ENCODE measurements at places on chromosomes 6 and 20. TPM values are rescaled to one million over a fixed set of nuclear protein-coding genes. Genes with fewer than 3 reads are reported as not detected.
A peak's percentile ranks its signal among the peaks of the same experiment; 100 is the strongest.

DNA sequence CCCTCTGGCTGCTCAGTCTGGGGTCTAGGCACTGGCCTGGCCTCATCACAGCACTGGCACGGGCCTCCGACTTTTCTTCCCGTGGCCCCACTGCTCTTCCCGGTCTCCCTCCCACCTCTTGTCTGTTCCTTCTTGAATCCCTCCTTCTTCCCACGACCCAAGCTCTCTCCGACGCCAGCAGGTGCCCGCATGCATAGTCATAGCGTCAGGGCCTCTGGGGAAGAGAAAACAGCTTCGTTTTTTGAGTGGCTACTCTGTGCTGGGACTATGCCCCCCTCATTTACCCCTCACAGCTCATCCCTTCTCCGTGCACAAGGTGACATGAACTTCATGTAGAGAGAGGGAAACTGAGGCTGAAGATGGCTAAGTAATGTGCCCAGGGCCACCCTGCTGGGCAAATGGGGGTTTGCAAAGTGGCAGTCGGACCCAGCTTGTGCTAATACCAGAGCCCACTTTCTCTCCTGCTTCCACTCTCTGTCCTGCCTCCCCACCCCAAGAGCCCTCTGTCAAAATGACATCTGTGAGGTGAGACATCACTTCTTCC lies 59.2 kb downstream of the SYNJ2 start:
- peak; percentile 57 for DNase-seq
- H3K4me1 ChIP-seq, result peaks cover 48% of the 10 kb centered on the region
- H3K4me3 ChIP-seq, result no peak overlapping the region
- H3K27ac ChIP-seq, result peak overlapping the region; percentile 90
- peaks cover 9% of the 10 kb centered on the region for H3K36me3 ChIP-seq
- H3K27me3 ChIP-seq, result no peaks in the 10 kb centered on the region

DNA sequence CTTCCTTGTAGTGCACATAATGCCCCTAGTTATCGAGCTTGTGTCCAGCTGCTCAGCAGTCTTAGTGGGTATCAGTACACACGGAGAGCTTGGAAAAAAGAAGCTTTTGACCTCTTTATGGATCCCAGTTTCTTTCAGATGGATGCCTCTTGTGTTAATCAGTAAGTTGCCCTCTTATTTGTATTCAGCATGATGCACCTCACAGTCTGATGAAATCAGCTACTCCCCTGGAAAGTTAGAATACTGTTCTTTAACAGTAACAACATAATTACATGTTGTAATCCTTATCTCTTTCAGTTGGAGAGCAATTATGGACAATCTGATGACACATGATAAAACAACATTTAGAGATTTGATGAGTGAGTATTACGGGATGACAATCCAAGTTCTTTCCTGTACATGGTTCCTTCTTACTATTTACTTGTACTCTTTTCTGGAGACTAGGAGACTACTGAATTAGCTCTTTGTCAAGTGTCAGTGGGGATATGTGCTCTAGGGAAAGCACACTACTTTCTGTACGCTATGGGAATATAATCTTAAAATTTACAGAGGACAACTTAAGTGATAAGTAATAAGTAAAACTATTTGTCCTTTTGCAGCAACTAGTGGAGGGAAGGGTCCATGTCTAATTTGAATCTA lies 39.1 kb downstream of the PGM3 start:
- no peaks in the 10 kb centered on the region for H3K4me1 ChIP-seq
- H3K4me3 ChIP-seq, result no peak overlapping the region
- no peak overlapping the region for H3K27ac ChIP-seq
- peaks cover 21% of the 10 kb centered on the region for H3K36me3 ChIP-seq

- no peak overlapping the region for H3K4me3 ChIP-seq
- no peak overlapping the region for H3K27ac ChIP-seq
- peaks cover 12% of the 10 kb centered on the region for H3K4me1 ChIP-seq
- H3K27me3 ChIP-seq, result no peaks in the 10 kb centered on the region
Observed at GRCh38 chr20:19849341-19850197, 91.5 kb downstream of the RIN2 start.

DNA sequence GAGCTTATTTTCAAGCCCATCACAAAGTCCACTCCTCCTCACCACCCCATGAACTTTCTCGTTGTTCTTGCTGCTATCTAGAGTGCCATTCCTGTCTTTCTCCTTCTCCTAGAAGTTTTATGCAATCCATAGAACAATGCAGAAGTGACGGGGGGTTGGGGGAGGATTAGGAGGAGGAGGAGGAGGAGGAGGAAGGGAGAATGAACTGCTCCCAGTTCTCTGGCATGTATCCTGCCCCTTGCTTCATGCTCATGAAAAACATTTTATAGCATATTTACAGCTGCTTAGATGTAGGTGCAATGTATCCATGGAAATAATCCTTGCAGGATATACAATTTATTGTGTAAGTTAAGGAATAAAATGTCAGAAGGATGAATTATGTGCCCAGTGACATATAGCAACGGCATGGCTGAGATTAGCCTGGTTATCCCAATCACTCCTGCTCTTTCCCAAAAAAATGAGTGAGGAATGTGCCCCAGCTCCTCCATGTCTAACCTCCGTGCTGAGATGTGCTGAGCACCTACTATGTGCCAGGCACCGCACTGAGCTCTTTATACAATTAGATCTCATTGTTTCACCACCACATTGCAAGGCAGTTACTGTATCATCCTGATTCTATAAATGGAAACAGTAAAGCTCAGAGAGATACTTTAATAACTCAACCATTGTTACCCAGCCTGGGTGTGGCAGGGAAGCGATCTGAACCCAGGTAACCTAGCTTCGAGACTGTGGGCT lies 41.6 kb upstream of the TFAP2C start:
- no peak overlapping the region for H3K27ac ChIP-seq
- H3K27me3 ChIP-seq, result no peaks in the 10 kb centered on the region
- no peaks in the 10 kb centered on the region for H3K36me3 ChIP-seq

GRCh38 chr6:2976060-2976459 lies 4.7 kb upstream of the SERPINB6 start:
- peak overlapping the region; percentile 88 for H3K27ac ChIP-seq
- peaks cover 49% of the 10 kb centered on the region for H3K4me1 ChIP-seq
- peak overlapping the region; percentile 45 for H3K4me3 ChIP-seq
- DNase-seq, result peak; percentile 22
- no peaks in the 10 kb centered on the region for H3K27me3 ChIP-seq

GRCh38 chr20:1302685-1303541 lies 26.0 kb downstream of the SDCBP2 start:
- no peak for DNase-seq
- H3K4me3 ChIP-seq, result no peak overlapping the region
- no peak overlapping the region for H3K27ac ChIP-seq
- H3K27me3 ChIP-seq, result no peaks in the 10 kb centered on the region
- H3K36me3 ChIP-seq, result no peaks in the 10 kb centered on the region

GRCh38 chr6:151276112-151276740 lies 36.5 kb downstream of the AKAP12 start:
- no peaks in the 10 kb centered on the region for H3K27me3 ChIP-seq
- peaks cover 10% of the 10 kb centered on the region for H3K4me1 ChIP-seq
- peak overlapping the region; percentile 63 for H3K27ac ChIP-seq
- H3K36me3 ChIP-seq, result no peaks in the 10 kb centered on the region

GRCh38 chr6:163585932-163586437 lies 171.5 kb downstream of the QKI start:
- DNase-seq, result peak; percentile 90
- H3K4me3 ChIP-seq, result no peak overlapping the region
- no peaks in the 10 kb centered on the region for H3K27me3 ChIP-seq
- H3K4me1 ChIP-seq, result peaks cover 16% of the 10 kb centered on the region
- H3K27ac ChIP-seq, result peak overlapping the region; percentile 42

- H3K27ac ChIP-seq, result no peak overlapping the region
- no peaks in the 10 kb centered on the region for H3K27me3 ChIP-seq
- H3K4me1 ChIP-seq, result no peaks in the 10 kb centered on the region
- no peaks in the 10 kb centered on the region for H3K36me3 ChIP-seq
- H3K4me3 ChIP-seq, result no peak overlapping the region
Observed at GRCh38 chr20:54459279-54459678, 16.1 kb upstream of the DOK5 start.

- H3K27ac ChIP-seq, result peak overlapping the region; percentile 58
- H3K4me3 ChIP-seq, result no peak overlapping the region
- no peaks in the 10 kb centered on the region for H3K36me3 ChIP-seq
- peak; percentile 88 for DNase-seq
- no peaks in the 10 kb centered on the region for H3K27me3 ChIP-seq
- H3K4me1 ChIP-seq, result peaks cover 23% of the 10 kb centered on the region
Observed at GRCh38 chr6:39887692-39888450, 46.4 kb downstream of the MOCS1 start.

DNA sequence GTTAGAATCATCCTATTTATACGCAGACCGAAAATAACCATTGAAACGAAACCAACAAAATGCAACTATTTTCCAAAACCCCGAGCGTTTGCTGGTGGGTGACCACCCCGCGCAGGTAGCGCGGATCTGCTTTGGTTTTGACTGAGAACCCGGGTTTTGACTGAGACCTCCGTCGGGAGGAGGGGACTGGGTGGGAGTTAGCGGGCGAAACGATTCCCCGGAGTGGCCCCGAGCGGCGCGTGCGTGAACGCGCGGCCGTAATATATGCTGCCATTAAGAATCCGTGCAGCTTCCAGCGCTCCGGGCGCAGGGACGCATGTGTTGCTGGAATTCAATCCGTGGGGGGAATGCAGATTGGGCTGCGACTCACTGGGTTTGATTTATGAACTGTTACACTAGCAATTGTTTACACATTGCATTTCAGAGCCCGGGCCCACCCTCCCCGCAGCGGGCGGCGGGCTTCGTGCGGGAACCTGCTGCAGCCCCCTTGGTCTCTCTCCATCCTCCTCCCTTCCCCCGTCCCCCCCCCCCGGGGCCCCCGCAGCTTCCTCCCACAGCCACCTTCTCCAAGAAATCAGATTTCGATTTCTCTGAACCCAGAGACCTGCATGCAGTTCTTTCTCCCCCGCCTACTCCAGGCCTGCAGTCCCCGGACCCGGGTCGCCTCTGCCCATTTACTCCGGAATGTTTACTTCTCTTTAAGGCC lies 9.9 kb downstream of the NRN1 start:
- peaks cover 21% of the 10 kb centered on the region for H3K4me1 ChIP-seq
- peak overlapping the region; percentile 99 for H3K4me3 ChIP-seq
- no peaks in the 10 kb centered on the region for H3K27me3 ChIP-seq
- peak overlapping the region; percentile 87 for H3K27ac ChIP-seq
- no peaks in the 10 kb centered on the region for H3K36me3 ChIP-seq
- DNase-seq, result peak; percentile 84

DNA sequence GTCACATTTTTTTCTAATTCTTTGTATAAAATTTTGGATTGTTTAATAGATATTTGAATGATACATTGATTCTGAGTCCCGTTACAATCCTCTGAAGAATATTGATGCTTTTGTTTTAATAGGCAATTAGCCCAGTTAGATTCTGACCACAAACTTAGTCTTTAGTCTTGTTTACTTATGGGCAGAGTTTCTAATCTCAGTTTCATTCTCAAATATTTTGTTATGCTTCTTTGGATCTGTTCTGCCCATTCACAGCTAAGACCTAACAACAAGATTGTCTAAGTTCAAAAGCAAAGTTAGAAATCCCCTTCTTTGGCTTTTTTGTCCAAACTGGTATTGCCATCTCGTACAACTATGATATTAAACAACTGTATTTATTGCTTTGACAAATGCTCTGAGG lies 58.0 kb downstream of the TBXT start:
- no peaks in the 10 kb centered on the region for H3K36me3 ChIP-seq
- no peak for DNase-seq
- H3K27ac ChIP-seq, result no peak overlapping the region
- H3K27me3 ChIP-seq, result peaks cover 25% of the 10 kb centered on the region

DNA sequence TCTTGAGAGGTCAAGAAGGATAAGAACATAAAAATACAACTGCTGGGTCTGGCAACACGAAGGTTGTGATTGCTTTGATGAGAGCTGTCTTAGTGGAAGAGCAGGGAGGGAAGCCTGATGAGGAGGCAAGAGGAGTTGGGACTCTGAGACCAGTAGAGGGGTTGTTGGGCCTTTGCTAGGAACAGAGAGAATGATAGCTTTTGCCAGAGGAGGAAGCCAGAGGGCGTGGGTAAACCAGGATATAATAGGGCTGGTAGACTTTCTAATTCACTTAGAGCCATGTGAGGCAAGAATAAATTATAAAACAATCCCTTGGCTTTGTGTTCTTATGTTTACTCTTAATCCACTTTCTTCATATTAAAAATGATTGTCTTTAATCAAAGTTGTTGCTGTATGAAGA lies 78.6 kb downstream of the RCAN2 start:
- H3K36me3 ChIP-seq, result no peaks in the 10 kb centered on the region
- H3K27me3 ChIP-seq, result no peaks in the 10 kb centered on the region
- H3K4me1 ChIP-seq, result 0 out of 2 replicates have a peak, but pooled peaks cover 6% of the 10 kb centered on the region
- DNase-seq, result no peak
- H3K4me3 ChIP-seq, result no peak overlapping the region

DNA sequence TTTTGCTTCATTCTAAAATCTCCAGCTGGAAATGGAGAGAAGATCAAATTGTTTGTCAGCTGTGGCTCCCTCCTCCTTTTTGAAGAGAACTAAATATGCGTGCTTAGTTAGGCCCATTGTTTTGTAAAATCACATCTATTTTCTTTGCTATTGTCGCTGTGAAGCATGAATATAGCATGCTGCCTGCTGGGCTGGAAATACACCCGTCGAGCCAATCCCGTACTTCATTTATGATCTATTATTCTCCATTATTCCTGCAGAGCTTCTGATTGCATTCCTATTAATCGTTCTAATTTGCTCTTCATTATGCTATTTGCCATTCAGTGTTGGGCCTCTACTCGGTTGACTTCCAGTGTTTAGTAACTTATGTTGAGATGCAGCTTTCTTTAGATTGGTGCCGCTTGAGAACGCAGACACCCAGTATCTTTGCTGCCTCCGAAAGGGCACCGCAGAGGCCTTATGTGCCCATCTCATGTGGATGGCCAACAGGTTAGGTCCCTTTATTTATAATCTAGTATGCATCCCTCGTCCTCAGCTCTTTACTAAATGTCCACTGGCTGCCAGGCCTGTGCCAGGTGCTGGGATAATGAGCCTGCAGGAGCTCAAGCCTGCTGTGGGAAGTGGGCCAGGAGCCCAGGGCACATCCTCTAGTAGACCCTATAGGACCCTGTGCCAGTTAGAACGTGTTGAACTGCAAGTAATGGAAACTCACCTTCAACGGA lies 45.6 kb downstream of the FAM50B start:
- H3K27ac ChIP-seq, result no peak overlapping the region
- H3K27me3 ChIP-seq, result no peaks in the 10 kb centered on the region
- no peak overlapping the region for H3K4me3 ChIP-seq
- DNase-seq, result no peak

DNA sequence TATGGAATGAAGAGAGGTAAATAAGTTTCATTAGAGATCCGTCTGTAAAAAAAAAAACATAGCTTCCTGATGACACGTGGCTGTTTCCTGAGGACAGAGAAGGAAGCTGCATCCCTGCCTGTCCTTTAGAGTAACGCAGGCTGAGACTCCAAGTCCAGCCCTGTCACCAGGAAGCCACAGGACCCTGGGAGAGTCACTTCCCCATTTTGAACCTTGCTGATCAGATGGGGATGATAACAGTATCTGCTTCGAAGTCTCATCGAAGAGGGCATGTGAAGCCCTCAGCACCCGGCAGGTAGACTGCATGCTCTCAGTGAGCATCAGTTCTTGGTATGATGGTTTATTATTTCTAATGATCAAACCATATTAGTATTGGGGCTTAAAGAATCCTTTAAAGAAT lies 139.1 kb upstream of the KCNG1 start:
- H3K4me1 ChIP-seq, result no peaks in the 10 kb centered on the region
- no peak overlapping the region for H3K4me3 ChIP-seq
- no peak for DNase-seq
- H3K27me3 ChIP-seq, result peaks cover 30% of the 10 kb centered on the region
- H3K36me3 ChIP-seq, result no peaks in the 10 kb centered on the region

ZC2HC1B gene
- total RNA-seq, result not detected

ISM1 gene
- total RNA-seq, result not detected

GMDS gene
- total RNA-seq, result 13.8 TPM

PSMB9 gene
- total RNA-seq, result 3.4 TPM

CASP8AP2 gene
- 9.3 TPM for total RNA-seq

LCA5 gene
- total RNA-seq, result 4.2 TPM

ERVFRD-1 gene
- not detected for total RNA-seq

CDS2 gene
- 31.6 TPM for total RNA-seq

Data from GM23248 (cell line).